CD8-positive, alpha-beta T cell (primary cell): ENCODE measurements at places on chromosomes 5 and 9.

DNA sequence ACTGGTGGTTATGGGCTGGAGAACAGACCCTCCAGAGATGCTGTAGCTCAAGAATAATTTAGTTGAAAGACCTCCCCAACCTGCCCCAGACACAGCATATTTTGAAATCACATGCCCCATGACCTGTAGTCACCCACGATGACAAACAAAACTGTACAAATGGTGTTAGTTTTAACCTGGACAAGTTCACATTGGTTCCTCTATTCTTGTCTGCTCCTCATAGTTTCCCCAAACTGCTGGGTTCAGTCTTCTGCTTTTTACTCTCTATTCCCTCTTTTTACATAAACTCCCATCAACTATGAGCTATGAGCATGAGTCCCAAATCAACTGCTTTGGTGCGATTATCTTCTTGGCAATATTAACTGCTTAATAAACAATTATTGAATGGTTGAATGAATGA, 365.3 kb upstream of the CLINT1 start:
- DNase-seq = no peak

- no peak for DNase-seq
Observed at GRCh38 chr5:91119217-91119616, 263.9 kb downstream of the ARRDC3 start.

DNA sequence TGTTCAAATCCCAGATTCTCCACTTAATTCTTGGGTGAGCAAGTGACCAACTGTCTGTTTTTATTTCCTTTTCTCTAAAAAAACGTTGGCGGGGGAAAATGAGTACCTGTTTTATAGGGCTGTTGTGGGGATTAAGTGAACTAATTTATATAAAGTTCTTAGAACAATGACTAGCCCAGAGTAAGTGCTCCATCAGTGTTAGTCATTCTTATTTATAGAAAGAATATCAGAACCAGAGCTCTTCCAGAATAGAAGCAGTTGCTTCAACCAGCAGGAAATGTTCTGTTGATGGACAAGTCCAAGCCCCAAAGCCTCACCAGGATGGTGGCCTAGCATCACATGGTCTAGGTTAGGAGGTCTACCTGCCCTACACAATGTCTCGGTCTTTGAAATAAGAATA, 379.2 kb downstream of the ACTL7B start:
- no peak for DNase-seq

DNA sequence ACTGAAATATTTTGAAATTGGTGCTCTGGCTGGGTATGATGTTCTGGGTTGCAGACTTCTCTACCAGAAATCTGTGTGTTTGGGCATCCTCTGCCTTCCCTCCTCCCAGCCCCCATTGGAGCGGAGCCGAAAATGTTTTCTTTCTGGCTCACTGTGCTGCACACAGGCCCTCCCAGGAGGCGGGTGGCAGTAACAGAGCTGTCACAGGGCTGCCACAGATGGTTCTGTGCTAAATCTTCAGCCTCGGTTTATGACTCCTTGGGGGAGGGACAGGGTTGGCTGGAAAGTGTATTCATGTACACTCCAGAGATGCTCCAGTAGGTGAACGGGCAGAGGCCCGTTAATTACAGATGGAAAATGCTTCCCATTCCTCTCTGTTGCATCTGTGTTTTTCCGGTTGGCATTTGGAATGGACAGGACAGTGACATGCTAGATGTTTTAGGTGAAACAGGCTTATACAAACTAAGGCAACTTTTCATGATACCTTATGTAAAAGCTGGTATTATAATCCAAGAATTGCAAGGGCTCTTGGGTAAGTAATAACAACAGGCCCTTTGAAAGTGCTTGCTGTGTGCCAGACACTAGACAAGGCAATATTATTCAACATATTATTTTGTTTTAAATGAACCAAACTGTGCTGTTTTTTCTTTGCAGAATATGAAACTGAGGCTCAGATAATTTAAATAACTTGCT, 180.2 kb downstream of the ADCY2 start:
- DNase-seq = no peak

DNA sequence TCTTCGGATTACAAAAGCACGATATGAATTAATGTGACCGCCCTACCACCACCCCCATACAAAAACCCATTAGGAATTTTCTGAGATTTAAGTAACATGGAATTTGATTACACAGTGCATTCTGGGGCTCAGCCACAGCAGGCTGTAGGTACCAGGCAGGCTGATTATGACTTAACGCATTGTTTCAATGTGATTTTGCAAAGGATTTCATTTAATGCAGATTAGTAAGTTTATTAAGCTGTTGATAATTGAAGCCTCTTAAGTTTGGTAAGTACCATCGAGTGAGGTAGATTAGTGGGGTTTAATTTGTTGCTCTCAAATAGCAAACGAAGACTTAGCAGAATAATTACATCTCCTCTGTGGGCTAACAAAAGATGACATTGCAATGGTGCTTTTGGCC, 240.1 kb downstream of the TRPM3 start:
- no peak for DNase-seq

- DNase-seq = no peak
Observed at GRCh38 chr5:77733130-77733529, 43.0 kb downstream of the TBCA start.

DNA sequence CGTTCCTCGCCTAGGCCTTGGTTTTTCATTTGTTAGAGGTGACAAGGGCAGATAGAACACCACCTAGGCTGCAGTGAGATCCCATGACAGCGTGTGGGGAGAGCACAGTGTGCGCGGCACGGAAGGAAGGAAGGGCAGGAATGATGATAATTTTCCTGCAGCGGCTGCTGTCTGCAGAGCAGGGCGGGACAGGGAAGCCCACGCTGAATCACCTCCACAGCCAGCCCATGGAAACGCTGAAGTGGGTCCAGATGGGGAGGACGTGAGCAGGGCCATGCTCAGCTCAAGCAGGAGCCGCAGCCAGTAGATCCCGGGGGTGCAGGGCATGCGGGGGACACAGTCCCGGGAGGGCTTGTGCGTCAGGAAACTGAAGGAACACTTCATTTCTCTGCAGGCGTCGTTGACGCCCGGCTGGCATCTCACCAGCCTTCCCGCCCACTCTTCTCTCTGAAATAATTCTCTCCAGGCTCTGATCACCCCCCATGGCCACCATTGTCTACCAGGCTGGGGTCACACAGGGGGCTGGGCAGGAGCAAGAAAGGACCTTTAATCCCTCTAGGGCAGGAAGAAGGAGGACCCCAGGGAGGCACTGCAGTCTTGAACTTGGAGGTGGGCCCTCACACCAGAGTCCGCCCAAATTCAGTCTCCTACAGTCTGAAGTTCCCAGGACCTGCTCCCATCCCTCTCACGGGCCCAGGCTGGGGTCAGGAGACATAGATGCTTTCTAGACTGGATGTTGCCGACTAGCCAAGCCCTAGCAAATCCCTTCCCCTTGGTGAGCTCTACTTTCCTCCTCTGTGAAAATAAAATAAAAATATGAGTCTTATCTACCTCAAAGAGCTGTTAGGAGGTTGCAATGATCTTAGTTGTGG, 20.9 kb upstream of the SYNPO start:
- no peak for DNase-seq

GRCh38 chr5:124806373-124807077, 60.1 kb upstream of the ZNF608 start:
- no peak for DNase-seq

- no peak for DNase-seq
Observed at GRCh38 chr5:53037141-53037859, 48.1 kb downstream of the ITGA2 start.

DNA sequence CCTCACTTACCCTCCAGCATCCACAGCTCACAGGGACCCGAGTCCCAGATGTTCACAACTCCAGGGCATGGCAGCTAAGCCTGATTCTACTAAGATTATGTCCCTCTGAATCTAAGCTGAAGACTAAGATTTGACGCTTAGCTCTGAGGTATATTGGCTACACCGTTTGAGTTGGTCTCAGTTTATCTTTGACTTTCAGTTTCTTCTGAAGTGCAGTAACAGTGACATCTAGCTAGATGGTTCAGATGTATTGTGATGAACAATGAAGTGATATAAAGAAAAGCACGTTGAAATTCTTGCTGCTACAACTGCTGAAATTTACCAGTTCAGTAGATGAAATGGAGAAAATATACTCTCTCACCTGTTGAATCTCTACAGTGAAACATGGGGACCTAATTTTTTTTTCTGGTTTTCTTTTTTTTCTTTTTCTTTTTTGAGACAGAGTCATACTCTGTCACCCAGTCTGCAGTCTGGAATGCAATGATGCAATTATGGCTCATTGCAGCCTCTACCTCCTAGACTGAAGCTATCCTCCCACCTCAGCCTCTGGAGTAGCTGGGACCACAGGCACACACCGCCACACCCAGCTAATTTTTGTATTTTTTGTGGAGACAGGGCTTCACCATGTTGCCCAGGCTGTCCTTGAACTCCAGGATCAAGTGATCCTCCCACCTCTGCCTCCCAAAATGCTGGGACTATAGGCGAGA, 15.7 kb downstream of the RFK start:
- DNase-seq = no peak

DNA sequence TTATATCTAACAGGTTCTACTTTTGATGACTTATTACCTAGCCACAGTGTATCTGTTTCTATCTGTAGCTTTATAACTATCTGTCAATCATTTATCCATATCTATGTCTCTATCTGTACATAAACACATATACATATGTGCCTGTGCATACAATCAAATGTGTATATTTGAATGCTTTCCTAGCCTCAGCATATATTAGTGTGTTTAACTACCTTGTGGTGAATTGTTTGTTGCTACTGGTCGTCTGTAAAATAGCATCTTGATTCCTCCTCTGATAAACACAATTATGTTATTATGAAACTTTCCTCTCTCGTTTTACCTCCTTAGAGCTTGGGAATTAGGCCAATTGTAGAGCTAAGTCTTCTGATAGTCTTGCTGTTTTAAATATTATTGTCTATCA, 44.4 kb downstream of the PARP8 start:
- DNase-seq = no peak

DNA sequence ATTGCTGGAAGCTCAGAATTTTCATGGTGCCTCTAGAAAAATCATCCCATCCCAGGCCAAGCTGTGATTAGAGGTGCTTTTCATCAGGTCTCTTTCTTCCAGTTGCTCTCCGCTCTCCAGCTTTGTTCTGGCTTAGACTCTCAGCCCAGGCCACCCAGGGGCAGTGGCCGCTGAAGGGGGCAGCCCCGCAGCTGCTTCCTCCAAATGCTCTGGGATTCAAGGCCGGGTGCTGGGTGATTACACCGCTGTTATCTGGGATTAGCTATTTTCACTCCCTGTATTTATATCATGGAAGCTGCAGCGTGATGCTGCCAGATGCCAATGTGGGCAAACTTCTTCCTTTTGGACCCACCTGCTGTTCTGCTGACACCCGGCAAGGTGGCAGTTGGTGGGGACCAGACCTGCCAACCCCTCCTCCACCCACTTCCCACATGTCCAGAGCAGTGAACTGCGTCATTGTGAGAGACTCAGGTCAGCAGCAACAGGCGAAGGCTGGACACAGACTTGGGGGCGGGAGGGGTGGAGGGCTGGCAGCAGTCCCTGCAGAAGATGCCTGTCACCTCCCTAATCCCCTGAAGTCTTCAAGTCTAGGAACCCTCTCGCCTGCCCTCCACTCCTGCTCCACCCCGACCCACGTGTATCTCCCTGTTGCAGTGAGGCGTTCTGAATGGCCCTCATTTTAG, 33.9 kb upstream of the NKX2-5 start:
- DNase-seq = no peak

DNA sequence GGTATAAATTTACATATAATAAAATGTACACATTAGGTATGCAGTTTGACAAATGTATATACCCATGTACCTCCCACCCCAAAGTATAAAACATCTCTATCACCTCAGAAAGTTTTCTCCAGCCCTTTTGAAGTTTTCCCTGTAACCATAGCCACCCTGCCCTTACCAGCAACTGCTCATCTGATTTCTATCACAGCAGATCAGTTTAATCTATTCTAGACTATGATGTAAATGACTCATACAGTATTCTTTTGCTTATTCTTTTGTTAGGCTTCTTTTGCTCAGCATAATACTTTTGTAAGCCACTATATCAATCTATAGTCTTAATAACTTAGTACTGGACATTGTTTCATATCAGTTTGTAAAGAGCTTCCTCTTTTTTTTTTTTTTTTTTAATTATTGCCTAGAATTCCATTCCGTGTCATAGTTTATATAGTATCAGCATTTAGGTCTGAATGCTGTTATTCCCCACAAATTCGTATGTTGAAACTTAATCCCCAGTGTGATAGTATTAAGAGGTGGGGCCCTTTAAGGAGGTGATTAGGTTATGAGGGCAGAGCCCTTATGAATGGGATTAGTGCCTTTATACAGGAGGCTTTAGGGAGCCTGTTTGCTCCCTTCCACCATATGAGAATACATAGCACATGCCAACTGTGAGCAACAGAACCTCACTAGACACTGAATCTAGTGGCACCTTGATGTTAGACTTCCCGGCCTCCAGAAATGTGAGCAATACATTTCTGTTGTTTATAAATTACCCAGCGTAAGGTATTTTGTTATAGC, 20.3 kb downstream of the MELK start:
- no peak for DNase-seq

DNA sequence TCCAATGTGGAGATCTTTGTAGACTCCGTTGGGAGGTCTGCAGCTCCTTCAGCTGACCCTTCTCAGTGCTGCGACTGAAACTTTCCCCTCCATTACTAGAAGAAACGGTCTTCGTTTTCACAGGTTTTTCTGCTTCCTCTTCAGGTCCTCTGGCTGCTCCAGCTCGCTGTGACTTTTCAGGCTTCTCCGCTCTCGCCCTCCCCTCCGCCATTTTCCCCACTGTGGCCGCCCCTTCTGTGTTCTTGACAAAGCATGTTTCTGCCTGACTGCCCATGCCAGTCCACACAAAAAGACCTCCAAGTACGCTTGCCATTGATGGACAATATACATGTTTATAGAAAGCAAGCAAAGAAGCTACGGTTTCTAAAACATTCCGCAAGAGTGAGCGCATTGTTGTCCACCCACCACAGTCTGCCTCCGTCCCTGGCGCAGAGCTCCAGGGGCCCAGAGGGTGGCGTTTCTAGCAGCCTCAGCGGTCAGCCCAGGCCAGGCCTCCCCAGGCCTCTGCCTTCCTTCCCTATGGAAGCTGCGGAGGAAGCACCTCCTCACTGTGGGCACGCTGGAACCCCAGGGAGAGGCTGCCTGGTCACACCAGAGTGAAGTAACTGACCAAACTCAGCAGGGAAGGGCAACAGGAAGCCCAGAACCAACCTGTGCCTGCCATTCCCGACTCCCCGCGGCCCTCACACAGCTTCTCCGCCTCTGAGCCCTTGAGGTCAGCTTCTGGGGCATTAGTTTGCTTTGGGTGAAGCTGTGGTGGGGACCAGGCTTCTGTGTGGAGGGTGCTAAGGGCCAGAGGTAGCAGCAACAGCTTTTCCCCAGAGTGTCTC, 19.9 kb upstream of the S1PR3 start:
- DNase-seq = no peak

- no peak for DNase-seq
Observed at GRCh38 chr5:67235399-67236110, 39.0 kb upstream of the CD180 start.

- DNase-seq = no peak
Observed at GRCh38 chr9:132074736-132075135, 4.9 kb downstream of the MED27 start.
